Spinal cord (tissue), 10 donors: ENCODE measurements at places on chromosomes 3 and 15.

DNA sequence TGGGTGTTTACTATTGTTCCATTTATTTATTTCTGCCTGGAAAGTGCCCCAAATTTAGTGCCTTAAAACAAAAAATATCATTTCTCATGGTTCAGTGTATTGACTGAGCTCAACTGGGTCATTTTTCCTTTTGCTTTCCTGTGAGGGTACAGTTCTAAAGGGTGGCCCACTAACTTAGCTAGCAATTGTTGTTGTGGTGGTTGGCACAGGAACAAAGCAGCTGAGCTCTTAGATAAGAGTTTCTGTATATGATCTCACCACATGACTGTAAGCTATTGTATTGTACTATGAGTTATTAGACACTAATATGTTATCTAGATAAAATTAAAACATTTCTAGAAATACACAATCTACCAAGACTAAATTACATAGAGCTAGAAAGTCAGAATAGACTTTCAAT lies 1283.7 kb downstream of the OTOL1 start:
- no peak for DNase-seq

- DNase-seq: no peak
Observed at GRCh38 chr3:140424211-140424610, 253.7 kb upstream of the TRIM42 start.

DNA sequence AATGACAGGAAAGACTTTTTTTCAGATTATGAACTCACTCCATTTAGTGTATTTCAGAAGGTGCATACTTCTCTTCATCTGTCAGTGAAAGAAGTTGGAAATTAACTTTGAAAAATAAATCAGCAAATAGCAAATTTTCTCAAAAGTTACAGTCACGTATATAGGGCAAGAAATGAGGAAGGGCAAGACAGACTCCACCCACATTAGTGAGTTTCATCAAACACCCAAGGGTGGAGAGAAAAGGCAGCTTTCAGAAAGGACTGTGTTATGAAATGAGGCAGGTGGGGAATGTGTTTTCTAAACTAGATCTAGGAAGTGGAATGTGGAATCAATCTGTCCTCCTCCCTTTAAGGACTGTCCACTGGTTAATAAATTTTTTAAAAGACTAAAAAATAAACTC lies 2.9 kb downstream of the SLC22A13 start:
- no peak for DNase-seq

- no peak for DNase-seq
Observed at GRCh38 chr15:32972686-32973085, 221.8 kb downstream of the FMN1 start.

DNA sequence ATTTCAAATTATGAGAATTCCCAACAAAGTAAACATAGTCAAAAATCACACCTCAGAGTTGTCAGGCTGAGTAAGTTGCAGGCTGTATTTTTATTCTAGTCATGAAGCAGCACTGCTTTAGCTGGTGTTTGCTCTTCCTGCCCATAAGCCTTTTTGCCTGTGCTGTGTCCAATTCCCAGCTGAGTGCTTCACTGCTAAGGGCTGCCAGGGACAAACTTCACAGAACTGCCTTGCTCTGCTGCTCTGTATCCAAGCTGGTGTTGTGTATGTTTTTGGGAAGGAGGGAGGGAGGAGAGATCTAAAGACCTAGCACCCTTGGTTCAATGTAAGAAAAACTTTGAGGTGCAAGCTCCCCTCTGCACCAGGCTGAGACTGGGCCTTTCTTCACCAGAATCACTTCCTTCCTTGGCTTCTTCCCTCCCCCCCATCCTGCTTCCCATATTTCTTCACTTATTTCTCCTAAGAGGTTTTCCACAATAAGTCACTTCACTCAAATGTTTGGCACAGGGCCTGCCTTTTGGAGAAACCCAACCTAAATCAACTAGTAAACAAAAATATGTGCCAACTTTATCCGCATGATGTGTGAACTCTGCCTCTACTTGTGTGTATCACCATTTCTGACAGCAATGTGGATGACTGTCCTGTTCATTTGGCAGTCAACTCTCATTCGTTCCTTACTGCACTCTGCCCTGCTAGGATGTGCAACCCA lies 156.1 kb downstream of the TBL1XR1 start:
- no peak for DNase-seq
